ENCODE measurements at places on chromosomes 3 and 15.

GRCh38 chr3:32912046-32912445 is 39.4 kb upstream of the CCR4 start:
- no peak for DNase-seq

- DNase-seq = no peak
These were observed 190.0 kb downstream of the OSBPL10 start for GRCh38 chr3:31791090-31791430.

- no peak for DNase-seq
These were observed 643.0 kb downstream of the TBL1XR1 start for GRCh38 chr3:176554264-176554663.

- peak; percentile 7 for DNase-seq
These were observed 166.7 kb downstream of the FRMD5 start for GRCh38 chr15:44028349-44028748.

- DNase-seq = peak; percentile 57
These were observed 4.6 kb upstream of the EPB42 start for GRCh38 chr15:43225201-43225949.

DNA sequence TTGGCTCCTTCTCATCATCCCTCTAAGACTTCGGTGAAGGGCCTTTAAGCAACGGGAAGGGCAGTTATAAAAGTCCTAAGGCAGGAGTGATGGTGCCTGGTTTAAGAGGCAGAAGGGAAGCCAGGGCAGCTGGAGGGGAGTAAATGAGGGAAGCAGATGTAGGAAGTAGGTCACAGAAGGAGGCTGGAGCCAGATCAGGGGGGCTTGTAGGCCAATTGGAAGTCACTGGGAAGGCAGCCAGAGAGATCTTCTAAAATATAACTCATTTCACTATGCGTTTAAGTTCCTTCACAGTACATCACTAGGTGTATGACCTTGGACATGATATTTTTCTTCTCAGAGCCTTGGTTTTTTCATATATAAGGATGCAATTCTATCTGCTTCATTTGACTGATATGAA is 94.7 kb downstream of the MYH15 start:
- DNase-seq = no peak

DNA sequence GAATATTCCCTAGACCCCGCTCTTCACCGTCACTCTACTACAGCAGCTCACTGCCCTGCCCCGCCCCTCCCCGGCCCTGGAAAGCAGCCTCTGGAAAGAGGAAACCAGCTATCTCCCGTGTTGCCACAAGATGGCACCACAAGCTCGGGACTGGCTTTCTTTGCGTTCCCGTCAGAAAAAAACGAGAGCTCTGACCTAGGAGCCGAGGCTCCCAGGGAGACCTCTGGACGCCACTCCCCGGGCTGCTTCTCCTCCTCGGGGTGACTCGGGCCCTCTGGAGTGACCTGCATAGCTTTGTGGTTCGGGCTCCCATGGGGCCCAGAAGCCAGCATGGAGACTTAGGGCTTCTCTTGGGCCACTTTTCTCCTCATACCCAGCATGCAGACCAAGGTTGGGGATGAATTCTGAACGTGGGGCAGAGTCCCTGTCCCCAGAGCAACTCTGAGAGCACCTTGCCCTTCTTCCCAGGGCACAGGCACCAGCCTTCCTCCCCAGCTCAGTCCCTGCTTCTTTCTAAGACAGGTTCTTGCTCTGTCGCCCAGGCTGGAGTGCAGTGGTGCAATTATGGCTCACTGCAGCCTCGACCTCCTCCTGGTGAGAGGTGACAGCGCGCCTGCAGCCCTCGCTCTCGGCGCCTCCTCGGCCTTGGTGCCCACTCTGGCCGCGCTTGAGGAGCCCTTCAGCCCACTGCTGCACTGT is 19.0 kb downstream of the STOML1 start:
- DNase-seq = peak; percentile 89

DNA sequence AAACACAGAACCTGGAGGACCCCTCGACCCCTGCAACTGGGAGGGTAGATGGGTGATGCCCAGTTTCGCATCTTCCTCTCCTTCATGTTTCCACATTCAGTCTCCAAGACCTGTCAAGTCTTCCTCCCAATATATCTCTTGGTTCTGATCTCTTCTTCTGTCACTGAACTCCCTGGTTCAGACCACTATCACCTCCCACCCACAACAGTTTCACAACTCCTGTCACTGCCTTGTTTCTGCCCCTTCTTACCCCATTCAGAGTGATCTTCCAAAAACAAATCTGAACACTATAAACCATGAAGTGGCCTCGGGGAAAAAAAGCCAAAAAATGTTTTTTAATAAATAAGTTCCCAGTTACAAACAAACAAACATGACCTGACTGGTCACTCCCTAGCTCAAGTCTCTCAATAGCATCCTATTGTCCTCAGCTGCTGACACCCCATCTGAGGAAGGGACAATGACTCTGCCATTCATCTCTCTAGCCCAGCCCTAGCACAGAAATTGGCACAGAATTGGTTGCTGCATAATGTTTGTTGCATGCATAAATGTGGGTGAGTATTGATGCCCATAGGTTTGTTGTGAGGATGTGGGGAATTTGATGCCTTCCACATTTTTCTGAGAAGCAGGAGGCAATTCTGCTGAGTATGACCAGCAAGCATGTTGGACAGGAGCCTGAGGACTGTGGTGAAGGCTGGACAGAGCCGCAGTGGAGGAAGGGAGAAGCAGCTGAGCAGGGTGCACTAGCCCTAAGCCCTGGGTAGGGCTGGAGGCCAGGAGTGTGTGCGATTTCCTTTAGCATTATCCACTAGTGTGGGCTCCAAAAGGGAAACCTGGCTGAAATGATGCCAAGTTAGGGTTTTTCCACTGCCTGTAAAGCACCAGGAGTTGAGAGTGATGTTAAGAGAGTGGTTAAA is 12.2 kb upstream of the XYLB start:
- DNase-seq = no peak

DNA sequence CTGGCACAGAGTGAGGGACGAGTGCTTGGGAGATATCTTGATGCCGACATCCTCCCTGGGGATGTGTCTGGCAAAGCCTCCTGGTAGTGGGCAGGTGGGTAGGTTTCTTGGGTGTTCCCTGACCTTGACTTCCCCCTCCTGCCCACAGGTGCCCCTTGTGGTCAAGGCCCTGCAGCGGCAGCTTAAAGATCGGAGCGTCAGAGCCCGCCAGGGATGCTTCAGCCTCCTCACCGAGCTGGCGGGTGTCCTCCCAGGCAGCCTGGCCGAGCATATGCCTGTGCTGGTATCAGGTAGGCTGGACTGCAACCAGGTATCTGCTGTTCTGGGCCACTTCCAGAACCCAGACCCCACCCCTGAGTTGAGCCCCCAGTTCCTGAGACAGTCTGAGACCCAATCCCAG is 19.2 kb downstream of the CAND2 start:
- DNase-seq = no peak

DNA sequence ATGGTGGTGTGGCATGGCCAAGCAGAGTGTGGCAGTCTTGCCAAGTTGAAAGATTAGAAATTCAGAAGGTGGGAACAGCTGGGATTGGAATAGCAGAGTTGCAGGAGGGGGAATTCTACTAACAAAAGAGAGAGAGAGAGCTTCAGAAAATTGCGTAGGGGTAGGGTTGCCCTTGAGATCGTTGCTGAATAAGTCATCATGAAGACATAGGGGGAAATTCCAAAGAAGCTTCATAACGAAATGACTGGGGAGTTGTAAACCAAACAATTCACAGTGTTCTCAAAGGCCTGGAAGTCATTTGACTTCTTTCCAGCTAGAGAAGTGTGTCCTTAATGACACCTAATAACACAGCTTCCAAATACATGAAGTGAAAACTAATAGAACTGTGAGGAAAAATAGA is 26.3 kb upstream of the TIPARP start:
- no peak for DNase-seq

DNA sequence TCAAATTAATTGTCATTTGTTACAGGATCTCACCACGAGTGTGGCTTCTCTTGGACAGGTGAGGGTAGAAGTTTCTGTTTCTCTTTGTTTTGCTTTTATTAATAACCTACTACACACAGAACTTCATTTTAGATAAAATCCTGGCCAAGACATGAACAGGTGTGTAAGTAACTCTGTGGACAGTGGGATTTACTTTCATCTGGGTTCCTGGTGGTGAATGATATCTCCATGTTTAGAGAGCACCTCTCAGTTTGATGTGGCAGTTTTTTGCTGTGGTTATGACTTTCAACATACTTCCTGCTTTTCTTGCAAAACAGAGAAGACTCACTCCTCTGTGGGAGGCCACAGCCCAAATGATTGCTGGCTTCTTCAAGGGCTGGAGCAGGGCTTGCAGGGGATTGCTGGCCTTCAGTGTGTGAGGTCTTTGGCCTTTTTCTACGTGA is 71.1 kb upstream of the XCR1 start:
- DNase-seq = peak; percentile 65

GRCh38 chr3:124282751-124283651 is 291.1 kb upstream of the ROPN1 start:
- DNase-seq = no peak

DNA sequence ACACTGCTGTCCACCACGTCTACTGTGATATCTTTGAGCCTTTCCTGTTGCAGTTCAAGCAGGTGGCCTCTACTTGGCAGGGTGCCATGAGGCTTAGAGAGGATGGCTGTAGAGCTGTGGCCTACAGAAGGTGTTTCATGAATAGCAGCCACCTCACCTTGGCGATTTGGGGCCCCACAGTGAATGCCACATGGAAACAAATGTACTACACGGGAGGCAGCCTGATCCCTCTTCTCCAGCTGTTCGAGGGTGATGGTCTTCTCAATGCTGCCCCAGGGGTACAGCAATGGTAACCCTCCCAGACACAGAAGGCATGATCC is 70.7 kb downstream of the FAM43A start:
- DNase-seq = no peak

GRCh38 chr3:76324101-76324500 is 538.8 kb upstream of the ZNF717 start:
- no peak for DNase-seq

GRCh38 chr3:16849795-16850194 is 35.0 kb upstream of the PLCL2 start:
- DNase-seq = no peak

DNA sequence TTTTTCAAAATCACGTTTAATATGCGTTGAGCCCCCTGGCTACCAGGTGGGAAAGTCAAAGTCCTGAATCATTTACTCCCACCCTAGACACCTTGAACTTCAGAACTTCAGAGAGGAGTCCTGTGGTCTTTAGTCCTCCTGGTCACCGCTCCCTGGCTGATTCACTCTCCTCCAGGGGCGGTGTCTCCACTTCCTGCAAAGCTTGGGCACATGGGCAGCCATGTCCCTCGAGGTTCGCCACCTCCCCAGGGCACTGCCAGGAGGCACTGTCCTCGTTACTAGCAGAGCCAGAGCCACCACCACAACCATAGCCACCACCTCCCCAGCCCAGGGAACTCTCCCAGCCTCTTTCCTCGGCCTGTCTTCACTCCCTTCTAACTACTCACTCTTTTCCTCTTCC is 31.0 kb downstream of the LOXL1 start:
- DNase-seq = no peak

DNA sequence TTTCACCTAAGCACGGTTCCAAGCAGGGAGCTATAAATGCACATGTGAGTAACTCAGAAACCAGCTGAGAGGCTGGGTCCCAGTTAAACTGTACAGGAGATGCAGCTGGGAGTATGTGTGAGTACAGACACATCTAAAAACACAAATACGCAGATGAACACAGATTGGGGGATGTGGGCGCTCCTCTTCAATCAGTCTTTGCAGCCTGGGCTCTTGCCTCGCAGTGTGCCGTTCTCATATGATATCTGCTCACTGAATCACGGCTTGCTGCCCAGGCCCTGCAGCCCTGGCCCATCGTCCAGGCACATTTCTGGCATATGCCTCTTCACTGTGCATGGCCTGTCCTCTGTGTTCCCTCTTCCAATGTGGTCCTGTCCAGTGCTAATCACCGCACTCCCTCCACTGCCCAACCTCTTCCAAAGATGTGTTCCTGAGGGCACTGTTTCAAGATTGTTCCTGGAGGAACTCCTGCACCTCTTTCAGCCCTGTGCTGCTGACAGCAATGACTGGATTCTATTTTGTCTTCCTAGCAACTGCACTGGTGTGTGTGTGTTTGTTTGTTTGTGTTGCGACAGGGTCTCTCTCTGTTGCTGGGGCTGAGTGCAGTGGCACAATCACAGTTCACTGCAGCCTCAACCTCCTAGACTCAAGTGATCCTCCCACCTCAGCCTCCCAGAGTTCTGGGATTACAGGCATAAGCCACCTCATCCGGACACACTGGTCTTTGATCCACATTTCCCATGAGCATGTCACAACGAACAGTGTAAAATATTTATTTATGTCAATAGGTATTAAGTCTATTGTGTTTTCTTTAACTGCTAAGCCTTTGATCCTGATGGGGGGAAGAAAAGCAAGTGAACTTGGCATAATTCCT is 17.0 kb downstream of the CA12 start:
- no peak for DNase-seq

GRCh38 chr3:19488939-19489338 is 340.6 kb downstream of the KCNH8 start:
- no peak for DNase-seq

Data from activated CD4-positive, alpha-beta T cell treated with anti-CD3 and anti-CD28 coated beads for 48 hours (primary cell).